Stimulated activated CD4-positive, alpha-beta T cell treated with anti-CD3 and anti-CD28 coated beads, TNF-alpha, amount 100 ng/mL, for 1 hour (primary cell): ENCODE measurements at places on chromosomes 4 and X.

- DNase-seq = no peak
Measured at GRCh38 chr4:74109116-74109869, 10.3 kb upstream of the CXCL2 start.

- no peak for DNase-seq
Measured at GRCh38 chrX:11100281-11101035, 10.7 kb upstream of the HCCS start.

DNA sequence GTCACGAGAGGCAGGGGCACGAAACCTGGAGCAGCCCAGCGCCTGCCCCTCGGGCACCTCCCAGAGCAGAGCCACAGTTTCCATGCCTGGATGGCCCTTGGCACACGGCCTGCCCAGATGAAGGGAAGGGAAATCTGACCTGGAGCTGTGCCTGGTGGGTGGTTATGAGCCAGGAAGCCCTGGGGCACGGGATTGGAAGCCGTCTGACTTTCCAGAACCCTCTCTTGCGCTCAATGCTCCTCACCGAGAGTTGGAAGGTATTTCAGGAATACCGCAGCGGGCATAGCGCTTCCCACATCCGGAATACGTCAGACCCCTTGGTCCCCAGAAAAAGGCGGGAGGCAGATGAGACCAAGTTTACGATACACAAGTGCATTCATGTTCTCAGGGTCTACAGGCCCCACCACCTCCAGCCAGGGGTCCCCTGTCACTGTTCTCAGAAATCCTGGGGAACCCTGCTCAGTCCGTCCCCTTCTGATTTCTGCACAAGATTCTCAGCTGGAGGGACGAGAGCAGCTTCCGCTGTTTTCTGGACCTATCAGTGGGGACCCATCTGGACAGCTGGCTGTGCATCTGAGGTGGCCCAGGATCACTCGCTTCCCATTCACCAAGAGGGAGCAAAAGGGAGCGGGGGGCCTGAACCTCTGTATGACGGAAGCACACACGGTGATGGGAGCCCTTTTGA, 172.9 kb downstream of the AFAP1 start:
- no peak for DNase-seq

DNA sequence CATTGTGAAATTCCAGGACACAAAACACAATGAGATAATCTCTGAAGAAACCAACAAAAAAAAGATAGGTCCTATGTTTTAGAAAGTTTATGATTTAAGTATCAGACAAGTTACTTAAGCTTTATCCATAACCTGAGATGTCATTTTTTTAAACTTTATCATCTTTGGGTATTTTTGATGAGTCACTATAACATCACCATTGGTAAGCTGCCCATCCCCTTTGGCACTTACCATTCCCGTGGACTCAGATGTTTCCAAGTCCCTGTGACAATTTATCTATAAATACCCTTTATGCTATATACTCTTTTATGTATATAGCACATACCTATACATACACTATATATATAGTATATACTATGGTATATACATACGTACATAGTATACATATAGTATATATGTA, 198.9 kb upstream of the GEMIN8 start:
- no peak for DNase-seq

- no peak for DNase-seq
Measured at GRCh38 chr4:103026868-103027267, 7.4 kb upstream of the SLC9B1 start.

GRCh38 chr4:34733185-34733941, 1511.0 kb downstream of the ARAP2 start:
- DNase-seq = no peak

DNA sequence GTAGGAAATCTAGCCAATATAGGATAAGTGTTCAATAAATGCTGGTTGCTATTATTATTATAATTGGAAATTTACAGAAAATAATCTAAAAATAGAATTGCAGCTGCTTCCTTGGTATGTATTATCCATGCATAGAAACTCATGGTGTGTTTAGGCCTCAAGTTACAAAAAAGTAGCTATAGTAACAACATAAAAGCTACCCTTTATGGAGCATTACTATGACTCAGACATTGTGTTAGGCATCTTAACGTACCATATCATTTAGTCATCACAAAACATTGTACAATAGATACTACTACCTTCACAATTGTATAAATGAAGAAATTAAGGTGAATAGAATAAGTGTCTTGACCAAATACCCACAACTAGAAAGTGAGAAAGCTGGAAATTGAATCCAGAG, 126.9 kb upstream of the NRK start:
- no peak for DNase-seq

DNA sequence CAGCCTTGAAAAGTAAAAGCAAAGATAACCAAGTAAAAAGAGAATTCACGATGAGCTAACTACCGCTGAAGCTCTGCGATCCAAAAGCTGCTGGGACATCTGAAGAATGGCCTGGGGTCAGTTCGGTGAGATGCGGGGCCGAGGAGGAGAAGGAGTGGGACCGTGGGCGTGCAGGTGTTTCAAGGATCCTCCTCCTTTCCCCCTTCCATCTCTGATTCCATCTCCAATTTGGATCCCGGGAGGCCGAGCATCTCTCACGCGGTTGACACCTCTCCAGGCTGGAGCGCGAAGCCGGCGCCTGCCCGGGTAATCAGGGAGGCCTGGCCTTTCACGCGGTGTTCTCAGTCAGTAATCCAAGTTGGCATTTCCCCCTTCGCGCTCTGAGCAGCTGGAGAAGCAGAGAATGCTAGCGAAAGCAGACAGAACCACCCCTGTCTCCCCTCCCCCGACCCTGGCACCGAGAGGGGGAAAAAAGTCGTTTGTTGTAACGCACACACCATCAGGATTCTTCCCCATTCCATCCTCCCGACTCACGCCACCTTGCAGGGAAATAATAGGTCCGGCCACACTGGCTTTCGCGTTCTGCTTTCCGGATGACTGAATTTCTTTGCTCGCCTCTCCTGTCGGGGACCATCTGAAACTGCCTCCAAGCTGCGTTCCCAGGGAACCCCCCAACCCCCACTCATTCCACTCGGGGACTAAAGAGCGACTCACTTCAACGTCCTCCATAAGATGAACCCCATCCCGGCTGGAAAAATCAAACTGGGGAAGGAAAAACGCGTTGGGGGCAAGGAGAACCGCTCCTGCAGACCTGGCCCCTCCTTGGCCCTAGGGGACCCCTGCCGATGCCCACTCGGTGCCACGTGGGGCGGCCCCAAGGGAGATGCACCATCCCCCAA, 6.5 kb downstream of the NEUROG2 start:
- DNase-seq = no peak

DNA sequence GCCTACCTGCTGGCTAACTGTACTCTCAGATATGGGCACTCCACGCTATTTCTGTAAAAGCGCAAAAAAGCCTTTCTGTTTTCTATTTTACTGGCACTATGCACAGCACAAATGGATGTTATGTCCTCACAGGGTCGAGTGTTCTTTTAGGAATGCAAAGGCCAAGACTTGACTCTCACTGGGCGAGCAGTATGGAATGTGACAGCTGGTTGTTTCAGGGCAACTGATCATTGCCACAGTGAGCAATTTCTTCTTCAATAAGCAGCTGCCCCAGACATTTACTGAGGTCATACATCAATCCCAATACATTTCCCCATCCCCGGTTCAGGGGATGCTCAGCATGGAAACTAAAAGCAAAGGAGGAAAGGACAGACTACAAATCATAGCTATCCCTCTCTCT, 58.2 kb downstream of the PDE5A start:
- no peak for DNase-seq

DNA sequence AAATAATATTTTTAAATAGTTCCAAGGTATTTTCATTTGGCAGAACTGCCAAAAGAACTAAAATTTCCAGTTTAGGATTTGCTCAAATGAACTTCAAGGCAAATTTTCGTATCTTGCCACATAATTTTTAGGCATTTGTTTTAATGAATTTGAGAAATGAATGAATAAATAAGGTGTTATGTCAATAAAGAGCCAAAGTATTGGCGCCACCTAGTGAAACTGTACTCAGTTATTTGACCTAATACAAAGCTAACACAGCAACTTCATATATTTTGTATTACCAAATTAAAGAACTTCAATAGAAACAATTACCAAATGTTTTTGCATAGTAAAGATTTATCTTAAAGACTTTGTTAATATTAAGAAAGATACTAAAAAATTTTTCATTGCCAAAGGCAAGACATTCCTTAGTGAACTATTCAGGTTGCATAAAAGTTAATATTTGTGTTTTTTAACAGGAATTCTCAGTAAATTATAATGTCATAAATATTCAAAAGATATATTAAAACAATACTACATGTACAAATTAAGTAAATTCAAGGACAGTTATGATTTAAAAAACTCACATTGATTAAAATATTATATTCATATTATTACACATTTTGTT, 50.3 kb downstream of the STPG2 start:
- DNase-seq = no peak

DNA sequence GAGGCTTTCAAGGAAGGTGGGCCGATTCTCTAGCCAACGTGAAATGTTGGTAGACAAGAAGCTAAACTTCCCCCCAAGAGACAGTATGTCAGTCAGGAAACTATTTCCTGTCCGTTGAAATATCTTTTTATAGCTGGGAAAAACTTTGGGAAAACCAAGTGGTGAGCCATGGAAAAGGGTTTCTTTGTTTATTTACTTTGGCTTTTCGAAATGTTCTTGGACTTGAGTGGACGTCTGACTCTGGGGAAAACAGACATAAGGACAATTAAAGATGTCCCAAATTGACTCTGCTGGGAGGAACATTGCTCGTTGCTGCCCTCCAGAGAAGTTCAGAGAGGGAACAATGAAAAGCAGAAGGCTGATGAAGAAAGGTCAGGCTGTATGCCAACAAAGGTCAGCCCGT, 295.4 kb downstream of the RAPGEF2 start:
- DNase-seq = no peak

DNA sequence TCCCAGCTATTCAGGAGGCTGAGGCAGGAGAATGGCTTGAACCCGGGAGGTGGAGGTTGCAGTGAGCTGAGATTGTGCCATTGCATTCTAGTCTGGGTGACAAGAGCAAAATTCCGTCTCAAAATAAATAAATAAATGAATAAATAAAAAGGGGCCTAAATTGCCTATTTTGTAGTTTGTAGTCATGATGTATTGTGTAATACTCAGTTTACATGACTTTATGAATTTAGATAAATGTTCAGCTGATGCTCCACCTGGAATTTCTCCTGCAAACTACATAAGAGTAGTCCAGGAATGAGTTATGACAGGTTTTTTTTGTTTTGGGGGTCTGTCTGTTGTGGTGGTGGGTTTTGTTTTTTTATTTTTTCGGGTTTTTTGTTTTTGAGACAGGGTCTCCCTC, 31.1 kb downstream of the RBMX start:
- no peak for DNase-seq

GRCh38 chr4:54992266-54992665, 133.1 kb downstream of the KDR start:
- DNase-seq = no peak

DNA sequence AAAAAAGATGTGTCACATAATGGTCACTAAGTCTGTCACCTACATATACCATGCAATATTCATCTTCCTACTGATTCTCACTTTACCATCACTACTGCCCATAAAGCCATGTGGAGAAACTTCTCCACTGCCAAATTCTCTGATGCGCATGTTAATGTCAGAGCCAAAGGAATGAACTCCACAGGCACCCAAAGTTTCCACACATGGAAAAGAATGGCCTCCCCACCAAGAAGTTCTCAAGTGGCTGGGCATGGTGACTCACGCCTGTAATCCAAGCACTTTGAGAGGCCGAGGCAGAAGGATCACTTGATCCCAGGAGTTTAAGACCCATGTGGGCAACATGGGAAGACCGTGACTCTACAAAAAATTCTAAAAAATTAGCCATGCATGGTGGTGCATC, 43.8 kb upstream of the UGDH start:
- DNase-seq = no peak

DNA sequence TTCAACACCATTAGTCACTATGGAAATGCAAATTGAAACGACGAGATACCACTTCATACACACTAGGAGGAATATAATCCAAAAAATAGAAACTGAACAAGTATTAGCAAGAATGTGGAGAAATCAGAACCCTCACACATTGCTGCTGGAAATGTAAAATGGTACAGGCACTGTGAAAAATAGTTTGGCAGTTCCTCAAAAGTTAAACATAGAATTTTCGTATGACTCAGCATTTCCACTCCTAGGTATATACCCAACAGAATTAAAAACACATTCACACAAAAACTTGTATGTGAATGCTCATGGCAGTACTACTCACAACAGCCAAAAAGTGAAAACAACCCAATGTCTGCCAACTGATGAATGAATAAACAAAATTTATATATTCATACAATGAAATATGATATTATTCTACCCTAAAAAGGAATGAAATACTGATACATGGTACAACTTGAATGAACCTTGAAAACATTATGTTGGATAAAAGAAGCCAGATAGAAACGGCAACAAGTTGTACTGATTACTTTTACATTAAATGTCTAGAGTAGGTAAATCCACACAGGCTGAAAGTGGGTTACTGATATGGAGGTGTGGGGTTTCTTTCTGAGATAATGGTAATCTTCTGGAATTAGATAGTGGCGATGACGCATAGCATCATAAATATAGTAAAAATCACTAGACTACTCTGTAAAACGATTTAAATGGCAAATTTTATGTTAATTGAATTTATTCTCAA, 22.3 kb downstream of the TEC start:
- no peak for DNase-seq

GRCh38 chrX:119218198-119218597, 17.9 kb upstream of the PGRMC1 start:
- DNase-seq = no peak

GRCh38 chrX:150164971-150165600, 198.0 kb upstream of the MAMLD1 start:
- no peak for DNase-seq

DNA sequence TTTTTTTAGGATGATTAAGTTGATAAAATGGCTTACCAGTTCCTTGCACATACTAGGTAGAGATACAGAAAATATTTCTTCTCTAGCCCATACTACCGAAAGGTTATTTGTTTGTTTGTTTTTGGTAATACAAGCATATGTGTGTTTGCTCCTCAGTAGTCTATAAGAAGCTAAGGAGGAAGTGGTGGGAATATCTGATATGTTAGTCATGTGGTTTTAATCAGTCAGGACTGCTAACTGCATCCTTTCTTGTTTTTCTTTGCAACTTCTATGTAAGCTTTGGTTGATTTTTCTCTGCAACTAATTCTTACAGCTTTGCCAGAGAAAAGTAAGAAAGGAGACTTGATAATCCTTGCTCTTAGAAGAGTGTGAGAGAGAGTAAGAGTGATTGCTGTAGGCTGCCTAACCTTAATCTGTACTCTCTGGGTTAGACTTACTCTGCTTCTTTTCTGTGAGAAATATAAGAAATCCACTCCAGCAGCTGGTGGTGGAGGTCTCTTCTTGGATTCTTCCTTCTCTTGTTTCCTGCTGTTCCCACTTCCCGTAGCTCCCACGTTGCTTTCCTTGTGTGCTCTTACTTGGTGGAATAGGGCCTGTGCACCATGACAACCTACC, 28.3 kb downstream of the SEPTIN11 start:
- no peak for DNase-seq

DNA sequence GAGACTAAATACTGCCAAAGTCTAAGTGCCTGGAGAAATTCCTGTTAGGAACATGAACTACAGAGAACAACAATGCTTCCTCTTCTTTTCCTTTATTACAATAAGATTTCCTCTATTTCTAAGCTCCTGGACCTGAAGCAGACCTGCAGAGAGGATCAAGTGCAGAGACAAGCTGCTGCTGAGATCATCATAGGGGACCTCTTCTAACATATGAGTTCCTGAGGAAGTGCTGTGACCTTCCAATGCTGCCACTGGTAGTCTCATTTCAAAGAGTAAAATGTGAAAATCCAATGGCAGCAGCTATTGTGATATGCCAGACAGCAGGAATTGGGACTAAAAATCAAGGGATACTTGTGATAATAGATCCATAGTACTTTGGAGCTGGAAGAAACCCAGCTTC, 28.0 kb downstream of the CCNG2 start:
- DNase-seq = no peak
